ENCODE measurements at places on chromosomes 1 and 21.

DNA sequence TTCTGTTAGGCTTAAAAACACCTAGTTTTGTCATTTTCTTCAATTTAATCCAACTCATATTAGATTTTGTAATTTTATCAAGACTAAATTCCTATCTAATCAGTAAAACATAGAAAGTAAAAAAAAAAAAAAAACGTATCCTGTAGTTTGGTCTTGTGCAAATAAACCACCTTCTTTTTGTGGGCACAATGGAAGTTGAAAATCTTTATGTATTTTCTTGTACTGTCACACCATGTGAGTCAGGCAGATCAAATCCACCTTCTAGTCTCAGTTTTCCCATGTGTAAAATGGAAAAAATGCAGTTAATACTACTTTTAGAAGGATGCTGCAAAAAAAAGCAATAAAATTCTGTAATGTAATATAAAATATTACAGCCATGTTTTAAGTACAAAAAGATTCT, 129.8 kb downstream of the CYYR1 start:
- DNase-seq = no peak

GRCh38 chr1:54014009-54014629, 3.9 kb downstream of the LDLRAD1 start:
- no peak for DNase-seq

GRCh38 chr21:25987531-25987930, 183.0 kb downstream of the APP start:
- no peak for DNase-seq

- no peak for DNase-seq
These were observed 5.6 kb upstream of the FAM131C start for GRCh38 chr1:16078925-16079656.

- no peak for DNase-seq
These were observed 78.2 kb downstream of the SLC16A1 start for GRCh38 chr1:112877750-112878149.

DNA sequence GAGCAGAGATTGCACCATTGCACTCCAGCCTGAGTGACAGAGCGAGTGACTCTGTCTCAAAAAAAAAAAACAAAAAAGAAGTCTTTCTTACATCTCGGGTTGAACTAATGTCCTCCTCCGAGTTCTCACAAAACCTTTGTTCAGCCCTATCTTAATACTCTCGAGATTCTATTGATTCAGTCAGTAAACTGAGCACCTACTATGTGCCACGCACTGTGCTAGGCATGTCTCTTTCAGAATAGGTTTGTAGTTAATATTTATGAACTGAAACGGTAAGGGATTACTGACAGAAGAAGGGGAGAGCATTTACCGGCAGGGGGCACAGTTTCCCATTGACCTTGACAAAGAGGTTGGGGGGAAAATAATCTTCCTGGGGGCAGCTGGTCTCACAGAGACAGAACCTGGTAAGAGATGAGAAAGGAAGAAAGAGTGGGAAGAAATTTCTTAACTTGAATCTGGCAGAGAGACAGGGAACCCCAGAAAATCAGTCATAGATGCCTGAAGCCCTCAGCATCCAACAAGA, 3.4 kb downstream of the PIAS3 start:
- no peak for DNase-seq

GRCh38 chr1:203744075-203744972, 20.7 kb upstream of the LAX1 start:
- DNase-seq = no peak

DNA sequence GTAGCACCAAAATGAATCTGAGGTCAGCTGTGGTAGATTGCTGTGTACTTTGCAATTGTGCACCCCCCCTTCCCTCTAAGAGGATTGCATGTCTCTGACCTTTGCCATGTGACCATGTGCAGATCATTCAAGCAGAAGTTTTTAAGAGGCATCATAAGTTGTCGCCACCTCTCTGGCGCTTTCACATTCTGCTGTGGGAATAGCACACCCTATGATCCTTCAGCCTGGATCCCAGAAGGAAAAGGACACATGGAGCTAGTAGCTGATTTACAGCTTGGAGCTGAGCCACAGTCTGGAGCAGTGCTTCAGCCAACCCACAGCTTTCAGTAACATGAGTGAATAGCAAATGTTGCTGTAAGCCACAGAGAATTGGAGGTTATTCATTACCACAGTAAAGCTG, 158.5 kb downstream of the TSEN15 start:
- DNase-seq = peak; percentile 82

- DNase-seq = no peak
These were observed 53.2 kb downstream of the CHML start for GRCh38 chr1:241586905-241587512.

DNA sequence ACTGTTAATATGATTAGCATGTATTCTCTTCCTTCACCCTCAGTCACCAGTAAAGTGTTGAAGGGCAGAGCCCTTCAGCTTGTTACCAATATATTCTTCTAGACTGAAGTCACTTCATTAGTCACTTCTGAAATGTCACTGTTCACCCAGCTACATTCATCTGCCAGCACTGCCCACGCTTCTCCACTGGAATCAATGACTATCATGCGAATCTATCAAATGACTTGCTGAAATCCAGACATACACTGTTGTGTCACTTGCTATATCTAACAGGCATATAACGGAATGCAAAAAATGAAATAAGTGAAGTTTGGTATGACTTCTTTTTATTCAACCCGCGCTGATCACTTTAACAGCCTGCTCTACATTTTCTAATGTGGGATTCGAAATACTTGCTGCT, 16.1 kb downstream of the FH start:
- DNase-seq = no peak

- no peak for DNase-seq
These were observed 212.6 kb upstream of the VAMP3 start for GRCh38 chr1:7558481-7558880.

DNA sequence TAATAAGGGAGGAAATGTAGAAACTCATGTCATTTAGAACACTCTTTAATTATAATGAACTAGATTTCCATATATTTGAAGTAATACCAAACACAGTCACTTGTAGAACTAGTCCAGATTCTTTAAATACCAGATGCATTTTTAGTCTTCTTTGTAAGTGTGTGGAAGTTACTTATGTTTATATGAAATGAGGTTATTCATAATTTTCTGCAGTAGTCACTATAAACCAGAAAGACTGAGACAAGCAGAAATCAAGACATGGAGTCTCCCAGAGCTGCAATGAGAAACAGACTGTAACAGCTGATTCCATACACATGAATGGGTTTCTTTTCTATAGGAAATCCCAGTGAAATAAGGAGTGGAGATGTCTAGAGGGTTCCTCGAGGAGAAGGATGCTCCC, 216.6 kb upstream of the ZP4 start:
- no peak for DNase-seq

GRCh38 chr1:180135535-180135934, 19.1 kb upstream of the QSOX1 start:
- no peak for DNase-seq

DNA sequence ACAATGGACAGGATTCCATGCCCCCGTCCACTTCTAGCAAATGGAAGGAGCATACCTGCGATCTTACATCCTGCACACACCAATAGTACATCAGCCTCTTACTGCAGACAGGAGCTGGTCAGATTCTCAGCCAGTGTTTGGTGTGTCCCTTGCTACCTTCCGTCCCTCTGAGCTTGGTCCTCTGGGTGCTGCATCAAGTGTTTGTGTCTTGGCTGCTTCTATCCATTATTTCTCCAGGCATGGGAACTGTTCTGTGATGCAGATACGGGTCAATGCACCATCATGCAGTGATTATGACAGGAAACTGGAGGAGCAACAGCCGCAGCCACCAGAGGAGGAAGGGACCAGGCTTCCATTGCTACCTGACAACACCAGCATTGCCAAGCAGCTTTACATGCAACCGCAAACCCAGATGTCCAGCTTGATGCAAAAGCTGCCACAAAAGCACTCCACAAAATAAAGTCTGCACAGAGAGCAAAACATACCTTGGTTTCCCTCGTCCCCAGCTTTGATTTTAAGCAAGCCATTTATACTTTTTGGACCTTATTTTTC, 21.9 kb upstream of the OVAAL start:
- DNase-seq = no peak

- no peak for DNase-seq
These were observed 37.2 kb downstream of the WNT4 start for GRCh38 chr1:22105611-22106207.

GRCh38 chr1:110370827-110371226, 20.0 kb downstream of the SLC16A4 start:
- DNase-seq = no peak

DNA sequence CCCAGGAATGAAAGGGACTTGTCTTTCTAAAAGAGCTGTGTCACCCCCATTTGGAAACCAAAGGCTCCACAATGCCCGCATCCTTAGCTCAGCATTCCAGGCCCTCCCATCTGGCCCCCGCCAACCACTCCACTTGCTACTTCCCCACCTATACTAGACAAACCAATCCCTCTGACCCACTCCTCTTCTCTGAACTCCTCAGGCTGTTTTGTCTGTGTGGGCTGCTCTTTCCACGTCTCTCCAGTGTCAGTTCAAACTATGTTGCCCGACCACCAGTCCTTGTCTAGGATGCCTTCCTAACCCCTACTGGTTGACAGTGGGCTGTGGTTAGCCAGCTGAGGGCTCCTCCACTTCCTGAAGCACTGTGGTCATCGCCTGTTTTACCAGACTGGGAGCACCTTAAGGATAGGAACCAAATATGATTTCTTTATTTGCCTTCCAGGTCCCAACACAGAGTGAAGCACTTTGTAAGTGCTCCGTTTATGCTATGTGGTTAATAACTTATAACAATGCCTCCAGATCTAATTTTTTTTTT, 8.1 kb upstream of the COA7 start:
- no peak for DNase-seq

DNA sequence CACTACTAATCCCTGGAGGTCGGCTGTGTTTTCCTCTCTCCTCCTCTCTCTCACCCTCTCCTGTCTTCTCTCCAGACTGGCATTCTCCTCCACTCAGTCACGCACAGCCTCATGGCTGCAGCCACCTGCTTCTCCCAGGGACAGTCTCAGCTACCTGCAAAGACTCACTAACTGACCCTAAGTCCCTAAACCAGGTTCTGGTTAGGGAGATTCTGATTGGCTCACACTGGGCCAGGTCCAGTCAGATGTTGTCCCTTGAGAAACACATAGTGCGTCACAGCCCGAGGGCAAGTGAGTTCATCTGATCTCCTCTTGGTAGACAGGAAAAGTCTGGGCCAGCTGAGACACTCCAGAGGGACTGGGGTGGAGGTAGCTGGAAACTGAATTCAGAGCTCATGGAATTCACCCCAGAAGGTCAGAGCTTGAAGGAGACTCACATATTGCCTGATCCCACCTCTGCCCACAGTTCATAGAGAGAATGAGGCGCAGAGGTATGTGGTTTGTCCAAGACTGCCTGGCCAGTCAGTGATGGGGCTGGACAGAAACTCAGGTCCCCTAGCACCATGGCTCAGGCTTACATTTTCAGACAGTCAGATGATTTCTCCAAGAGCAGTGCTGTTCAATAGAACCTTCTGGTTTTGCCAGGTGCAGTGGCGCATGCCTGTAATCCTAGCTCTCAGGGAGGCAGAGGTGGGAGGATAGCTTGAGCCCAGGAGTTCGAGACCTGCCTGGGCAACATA, 40.4 kb upstream of the RPL11 start:
- no peak for DNase-seq

- no peak for DNase-seq
These were observed 22.7 kb upstream of the RGS8 start for GRCh38 chr1:182707122-182707521.

DNA sequence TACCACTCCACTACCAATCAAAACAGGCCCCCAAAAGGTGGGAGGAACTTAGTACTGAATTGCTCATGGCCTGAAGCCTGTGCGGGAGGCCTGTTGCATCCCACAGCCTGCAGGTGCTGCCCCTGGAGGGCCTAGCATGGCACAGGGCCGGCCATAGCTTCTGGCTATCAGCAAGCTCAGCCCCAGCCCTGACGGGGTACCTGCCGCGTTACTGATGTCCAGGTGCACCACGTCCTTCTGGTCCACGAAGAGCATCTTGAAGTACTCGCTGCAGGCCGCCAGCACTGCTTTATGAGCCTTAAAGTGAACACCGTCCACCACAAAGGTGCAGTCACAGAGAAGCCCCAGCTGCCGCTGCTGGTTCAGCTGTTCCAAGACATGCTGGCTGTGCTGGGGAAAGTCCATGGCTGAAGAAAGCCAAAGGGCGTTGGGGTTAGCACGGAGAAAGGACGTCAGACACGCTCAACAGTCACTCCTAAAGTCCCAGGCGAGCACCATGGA, 27.8 kb downstream of the ZBTB17 start:
- no peak for DNase-seq

- DNase-seq = no peak
These were observed 654.5 kb downstream of the MATN1 start for GRCh38 chr1:30068787-30069472.

- no peak for DNase-seq
These were observed 112.8 kb downstream of the DHRS3 start for GRCh38 chr1:12505231-12505630.

DNA sequence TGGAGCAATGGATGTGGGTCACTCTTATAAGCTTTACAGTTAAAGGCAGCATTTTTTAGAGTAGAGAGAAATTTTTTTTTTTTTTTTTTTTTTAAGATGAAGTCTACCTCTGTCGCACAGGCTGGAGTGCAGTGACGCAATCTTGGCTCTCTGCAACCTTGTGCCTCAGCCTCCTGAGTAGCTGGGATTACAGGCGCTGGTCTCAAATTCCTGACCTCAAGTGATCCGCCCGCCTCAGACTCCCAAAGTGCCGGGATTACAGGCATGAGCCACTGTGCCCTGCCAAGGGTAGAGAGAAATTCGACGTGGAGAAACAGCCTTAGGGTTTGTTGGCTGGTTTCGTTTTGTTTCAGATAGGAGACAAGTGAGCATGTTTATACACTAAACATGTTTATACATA, 594.2 kb upstream of the ADAMTS5 start:
- DNase-seq = no peak

DNA sequence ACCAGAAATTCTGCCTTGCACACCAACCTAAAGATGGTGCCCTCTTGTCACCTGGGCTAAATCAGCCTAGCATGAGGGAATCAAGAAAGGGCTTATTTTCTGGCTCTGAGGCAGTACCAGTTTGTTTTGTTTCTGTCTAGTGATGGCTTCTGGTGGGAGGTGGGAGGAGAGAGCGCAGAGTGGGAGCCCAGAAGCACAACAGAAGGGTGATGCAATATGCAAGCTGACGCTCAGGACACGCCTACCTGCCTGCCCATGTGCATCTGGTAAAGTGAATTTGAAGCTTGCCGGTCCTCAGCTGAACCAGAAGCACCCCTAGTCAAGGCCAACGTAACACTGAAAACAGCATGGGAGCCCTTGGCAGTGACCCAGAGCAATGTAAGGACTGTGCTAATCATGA, 138.4 kb upstream of the TIAM1 start:
- no peak for DNase-seq

- no peak for DNase-seq
These were observed 4.9 kb downstream of the SFT2D2 start for GRCh38 chr1:168230709-168231108.

DNA sequence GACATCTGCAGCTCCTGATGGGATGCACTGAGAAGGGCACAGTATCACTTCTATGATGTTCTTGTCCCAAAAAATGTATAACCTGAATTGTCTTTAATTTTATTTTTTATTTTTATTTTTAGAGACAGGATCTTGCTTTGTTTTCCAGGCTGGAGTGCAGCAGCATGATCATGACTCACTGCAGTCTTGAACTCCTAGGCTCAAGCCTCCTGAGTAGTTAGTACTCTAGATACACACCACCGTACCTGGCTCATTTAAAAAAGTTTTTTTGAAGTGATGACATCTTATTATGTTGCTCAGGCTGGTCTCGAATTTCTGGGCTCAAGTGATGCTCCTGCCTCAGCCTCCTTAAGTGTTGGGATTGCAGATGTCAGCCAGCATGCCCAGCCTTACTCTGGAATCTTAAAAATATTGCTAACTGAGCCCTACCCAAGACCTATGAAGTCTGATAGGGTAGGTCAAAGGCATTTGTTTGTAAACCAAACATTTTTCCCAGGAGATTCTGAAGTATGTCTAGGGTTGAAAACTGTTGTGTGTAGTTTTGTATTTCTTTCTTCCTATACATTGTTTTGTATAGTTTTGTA, 68.9 kb downstream of the ATF6 start:
- DNase-seq = no peak

Data from GM04503 (cell line).